Activated naive CD8-positive, alpha-beta T cell treated with anti-CD3 and anti-CD28 coated beads for 36 hours (primary cell): ENCODE measurements at places on chromosomes 1 and 21.

DNA sequence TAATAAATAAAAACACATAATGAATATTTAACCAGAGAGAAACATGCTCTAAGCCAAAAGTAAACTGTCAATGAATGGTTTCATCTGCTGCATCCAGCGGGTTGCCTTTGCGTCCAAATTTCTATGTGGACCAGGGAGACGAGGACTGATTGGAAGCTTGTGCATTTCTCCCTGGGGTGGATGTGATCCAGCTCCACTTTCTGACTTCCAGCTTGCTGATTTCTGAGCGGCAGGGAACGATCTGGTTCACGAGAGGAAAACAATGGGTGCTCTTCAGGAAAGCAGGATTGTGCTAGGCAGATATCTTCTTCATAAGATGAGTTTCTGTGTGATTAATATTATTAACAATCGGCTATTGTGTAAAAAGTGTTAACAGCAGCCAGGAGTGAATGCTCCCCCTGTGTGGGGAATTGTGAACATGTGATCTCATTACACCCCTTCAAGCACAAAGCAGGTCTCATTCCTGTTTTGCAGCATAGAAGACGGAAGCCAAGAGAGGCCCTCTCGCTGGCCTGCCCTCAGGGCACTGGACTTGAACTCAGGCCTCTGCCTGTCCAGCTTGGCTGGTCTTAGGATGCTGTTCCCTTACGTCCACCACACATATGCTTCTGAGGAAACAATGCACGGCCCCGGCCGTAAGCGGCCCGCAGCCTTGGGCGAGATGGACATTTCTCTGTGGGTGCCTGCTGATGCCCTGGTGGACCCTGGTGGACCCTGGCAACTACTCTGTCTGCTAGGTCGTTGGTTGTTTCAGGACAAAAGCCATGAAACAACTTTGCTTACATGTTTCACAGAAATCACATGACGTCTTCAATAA, 183.4 kb upstream of the C1orf174 start:
- no peak for DNase-seq

GRCh38 chr1:210151052-210151672, 81.4 kb upstream of the SERTAD4 start:
- DNase-seq: no peak

- DNase-seq: no peak
Measured at GRCh38 chr1:178241057-178241456, 147.2 kb downstream of the RASAL2 start.

- peak; percentile 6 for DNase-seq
Measured at GRCh38 chr21:23452384-23453083, 2154.7 kb downstream of the MRPL39 start.

DNA sequence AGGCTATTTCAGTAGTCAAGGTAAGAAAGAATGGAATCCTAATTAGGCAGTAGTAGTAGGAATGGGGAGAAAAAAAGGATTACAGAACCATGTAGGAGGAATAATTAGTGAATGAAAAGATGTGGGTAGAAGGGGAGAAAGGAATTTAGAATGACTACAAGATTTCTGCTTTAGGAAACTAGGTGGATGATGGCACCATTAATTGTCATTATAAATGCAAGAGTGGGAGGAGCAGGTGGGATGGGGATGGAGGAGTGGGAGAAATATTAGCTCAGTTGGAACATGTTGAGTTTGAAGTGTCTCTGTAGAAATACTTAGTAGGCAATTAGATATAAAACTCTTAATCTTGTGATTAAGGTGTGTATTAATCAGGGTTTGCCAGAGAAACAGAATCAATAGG, 50.0 kb upstream of the C21orf91 start:
- DNase-seq: no peak

DNA sequence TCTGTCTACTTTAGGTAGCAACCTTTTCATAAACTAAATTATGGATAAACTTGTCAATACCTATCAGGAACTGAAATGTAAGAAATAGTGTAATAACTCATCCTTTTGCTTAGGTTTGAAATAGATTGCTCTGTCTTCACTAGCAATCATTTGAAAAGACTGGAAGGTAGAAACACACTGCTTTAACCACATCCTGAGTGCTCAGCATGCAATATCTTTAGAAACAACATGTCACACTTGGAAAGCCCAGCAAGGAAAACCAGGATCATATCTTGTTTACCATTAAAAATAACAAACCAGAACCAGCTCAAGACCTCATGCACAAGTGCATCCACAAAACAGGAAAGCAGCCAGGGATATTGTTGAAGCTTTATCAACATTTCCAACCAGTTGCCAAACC, 3.6 kb downstream of the KCNJ6 start:
- no peak for DNase-seq

- DNase-seq: no peak
Measured at GRCh38 chr1:164051782-164052181, 507.2 kb upstream of the PBX1 start.

GRCh38 chr1:229034342-229034741, 236.6 kb upstream of the RAB4A start:
- no peak for DNase-seq

- no peak for DNase-seq
Measured at GRCh38 chr1:5220821-5221220, 566.4 kb downstream of the AJAP1 start.

GRCh38 chr21:44454058-44454457, 1.3 kb upstream of the LRRC3 start:
- DNase-seq: no peak

- DNase-seq: no peak
Measured at GRCh38 chr1:109980324-109981003, 4.1 kb upstream of the AHCYL1 start.

GRCh38 chr1:147549526-147549925, 8.2 kb downstream of the BCL9 start:
- no peak for DNase-seq

- no peak for DNase-seq
Measured at GRCh38 chr1:17582124-17582774, 42.8 kb downstream of the ARHGEF10L start.

DNA sequence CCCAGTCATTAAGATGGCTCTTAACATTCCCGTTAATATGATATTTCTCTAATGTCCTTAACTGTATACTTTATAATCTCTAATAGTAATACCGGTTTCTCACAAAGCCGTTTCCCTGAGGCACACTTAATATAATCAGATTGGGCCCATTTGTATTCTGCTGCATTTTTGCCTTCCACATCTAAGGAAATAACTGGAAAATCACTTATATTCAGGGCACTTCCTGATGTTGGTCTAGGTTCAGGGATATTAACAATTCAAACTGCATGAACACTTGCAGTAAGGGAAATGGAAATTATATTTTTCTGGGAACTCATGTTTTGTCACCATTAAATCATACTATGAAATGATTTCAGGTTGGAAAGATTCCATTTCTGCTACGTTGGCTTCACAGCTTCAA, 119.8 kb downstream of the TPR start:
- DNase-seq: no peak

DNA sequence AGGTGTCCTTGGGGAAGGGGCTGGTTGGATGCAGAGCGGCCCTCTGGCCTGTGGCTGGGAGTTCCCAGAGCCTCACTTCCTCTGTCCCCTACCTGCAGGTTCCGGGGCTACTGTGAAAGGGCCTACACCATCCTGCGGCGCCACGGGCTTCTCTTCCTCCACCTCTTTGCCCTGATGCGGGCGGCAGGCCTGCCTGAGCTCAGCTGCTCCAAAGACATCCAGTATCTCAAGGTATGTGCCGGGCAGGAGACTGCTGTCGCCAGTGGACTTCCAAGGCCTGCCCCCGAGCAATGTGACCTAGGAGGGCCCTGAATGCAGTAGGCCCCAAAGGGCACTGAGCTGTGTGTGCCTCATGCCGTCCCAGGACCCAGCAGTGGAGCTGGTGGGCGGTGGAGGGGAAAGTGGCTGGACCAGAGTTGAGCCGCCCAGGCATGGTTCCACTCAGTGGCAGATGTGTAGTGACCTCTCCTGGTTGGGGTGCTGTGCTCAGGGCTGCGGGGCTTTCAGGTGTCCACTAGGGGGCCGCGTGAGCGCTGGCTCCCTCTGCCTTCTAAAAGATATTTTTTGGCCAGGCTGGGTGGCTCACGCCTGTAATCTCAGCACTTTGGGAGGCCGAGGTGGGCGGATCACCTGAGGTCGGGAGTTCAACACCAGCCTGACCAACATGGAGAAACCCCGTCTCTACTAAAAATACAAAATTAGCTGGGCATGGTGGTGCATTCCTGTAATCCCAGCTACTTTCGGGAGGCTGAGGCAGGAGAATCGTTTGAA, 73.4 kb downstream of the PIK3CD start:
- DNase-seq: peak; percentile 69

DNA sequence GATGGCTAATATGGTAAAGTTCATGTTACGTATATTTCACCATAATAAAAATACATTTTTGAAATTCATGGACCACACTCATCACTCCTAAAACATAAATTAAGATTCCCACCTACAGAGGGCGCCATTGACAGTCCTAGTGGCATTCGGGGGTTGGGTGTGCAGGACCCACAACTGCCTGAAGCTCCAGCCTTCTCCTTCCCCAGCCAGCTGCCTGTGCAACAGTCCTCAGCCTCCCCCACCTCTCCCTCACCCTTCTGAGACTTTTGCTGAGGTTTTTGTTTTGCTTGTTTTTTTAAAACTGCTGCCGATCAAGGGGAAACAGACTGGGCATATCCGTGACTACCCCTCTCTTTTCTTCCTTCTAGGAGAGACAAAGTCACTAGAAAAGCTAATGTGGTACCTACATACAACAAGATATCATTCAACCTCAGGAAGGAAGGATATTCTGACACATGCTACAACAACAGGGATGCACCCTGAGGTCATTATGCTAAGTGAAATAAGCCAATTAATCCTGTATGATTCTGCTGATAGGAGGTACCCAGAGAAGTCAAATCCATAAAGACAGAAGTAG, 9.2 kb upstream of the EVA1C start:
- peak; percentile 51 for DNase-seq

GRCh38 chr21:9759972-9760371, 761.4 kb upstream of the TPTE start:
- no peak for DNase-seq

GRCh38 chr1:59364037-59364436, 67.1 kb downstream of the FGGY start:
- DNase-seq: no peak

DNA sequence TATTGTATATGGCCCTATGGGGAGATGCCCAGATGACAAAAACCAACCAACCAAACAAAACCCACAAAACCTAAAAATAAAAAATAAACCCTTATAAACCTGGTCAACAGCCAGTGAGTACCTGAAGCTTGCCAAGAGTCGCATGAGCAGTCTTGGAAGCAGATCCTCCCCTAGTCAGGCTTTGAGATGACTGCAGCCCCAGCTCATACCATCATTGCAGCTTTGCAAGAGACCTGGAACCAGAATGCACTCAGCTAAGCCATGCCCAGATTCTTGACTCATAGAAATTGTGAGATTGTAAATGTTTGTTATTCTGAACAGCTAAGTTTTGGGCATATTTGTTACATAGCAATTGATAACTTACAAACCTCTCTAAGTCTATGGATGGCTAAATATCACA, 326.8 kb downstream of the HLX start:
- DNase-seq: no peak

DNA sequence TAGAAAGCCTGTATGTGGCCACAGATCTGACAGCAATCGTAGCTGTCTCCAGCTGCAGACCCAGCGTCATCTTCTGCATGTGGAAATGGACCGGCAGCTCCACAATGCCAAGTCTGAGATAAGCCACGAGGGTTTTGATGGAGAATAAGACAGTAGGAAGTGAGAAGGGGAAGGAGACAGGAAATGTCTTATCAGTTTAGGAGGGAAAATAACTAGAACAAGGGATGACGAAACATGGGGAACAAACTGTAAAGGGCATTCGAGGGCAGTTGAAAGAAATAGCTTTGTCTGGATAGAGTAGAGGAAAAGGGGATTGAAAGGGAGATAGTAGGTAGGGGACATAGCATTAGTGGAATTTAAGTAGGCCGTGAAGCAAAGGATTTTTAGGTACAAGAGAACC, 74.0 kb upstream of the CTTNBP2NL start:
- DNase-seq: no peak

DNA sequence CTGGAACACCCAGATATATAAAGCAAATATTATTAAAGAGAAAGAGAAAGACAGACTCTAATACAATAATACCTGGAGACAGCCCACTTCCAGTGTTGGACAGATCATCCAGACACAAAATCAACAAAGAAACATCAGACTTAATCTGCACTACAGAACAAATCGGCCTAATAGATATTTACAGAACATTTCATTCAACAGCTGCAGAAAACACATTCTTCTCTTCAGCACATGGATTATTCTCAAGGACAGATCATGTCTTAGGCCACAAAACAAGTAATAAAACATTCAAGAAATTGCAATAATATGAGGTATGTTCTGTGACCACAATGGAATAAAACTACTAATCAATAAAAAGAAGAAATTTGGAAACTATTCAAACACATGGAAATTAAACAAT, 398.3 kb upstream of the DUSP10 start:
- no peak for DNase-seq

DNA sequence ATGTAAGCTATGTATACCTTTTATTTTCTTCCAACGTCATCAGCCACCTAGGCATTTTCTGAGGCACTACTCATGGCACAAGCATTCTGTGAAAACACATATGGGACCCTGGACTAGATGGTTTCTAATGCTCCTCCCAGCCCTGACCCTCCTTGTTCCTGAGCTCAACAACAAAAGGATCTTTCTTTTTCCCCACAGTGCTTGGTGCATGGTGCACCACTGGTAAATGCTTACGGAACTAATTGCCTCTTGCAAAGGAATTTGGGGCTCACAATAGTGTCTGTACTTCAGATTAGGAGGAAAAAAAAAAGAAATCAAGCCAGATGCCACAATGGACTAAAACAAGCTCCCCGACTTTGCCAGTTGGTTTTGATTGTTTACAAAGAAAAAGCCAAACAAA, 390.5 kb downstream of the PLPP3 start:
- no peak for DNase-seq

- no peak for DNase-seq
Measured at GRCh38 chr1:151292207-151293030, 10.3 kb downstream of the ZNF687 start.

- no peak for DNase-seq
Measured at GRCh38 chr1:36225283-36225899, 1.1 kb downstream of the THRAP3 start.

GRCh38 chr1:240496941-240497340, 115.0 kb downstream of the GREM2 start:
- no peak for DNase-seq

GRCh38 chr1:11676386-11677103, 4.4 kb downstream of the MAD2L2 start:
- DNase-seq: no peak
